ENCODE measurements at places on chromosomes 6 and 20. TPM values are rescaled to one million over a fixed set of nuclear protein-coding genes. Genes with fewer than 3 reads are reported as not detected.

The SPINT4 gene
- not detected for total RNA-seq

The CRISP3 gene
- total RNA-seq: not detected

DNA sequence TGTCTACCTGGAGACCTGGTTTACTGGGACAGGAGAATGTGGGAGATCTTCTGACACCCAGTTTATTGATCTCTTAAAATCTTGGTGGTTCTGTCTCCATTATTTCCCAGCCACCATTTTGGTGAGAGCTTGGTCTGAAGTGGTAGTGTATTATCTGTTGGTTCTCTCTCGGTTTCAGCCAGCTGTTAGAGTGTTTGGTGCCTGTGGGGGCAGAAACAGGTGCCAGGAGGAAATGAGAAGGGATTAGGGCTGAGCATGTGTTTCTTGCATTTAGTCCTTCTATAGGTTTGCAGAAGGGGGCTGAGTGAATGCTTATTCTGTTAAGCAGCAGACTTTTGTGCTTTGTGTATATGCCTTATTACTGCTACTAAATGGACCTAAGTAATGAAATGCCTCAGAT is 9.6 kb downstream of the JARID2 start:
- H3K4me1 ChIP-seq: peaks cover 58% of the 10 kb centered on the region
- no peaks in the 10 kb centered on the region for H3K36me3 ChIP-seq
- no peaks in the 10 kb centered on the region for H3K27me3 ChIP-seq
- DNase-seq: no peak

GRCh38 chr6:150048099-150048498 is 20.8 kb downstream of the ULBP3 start:
- DNase-seq: no peak
- H3K4me1 ChIP-seq: no peaks in the 10 kb centered on the region
- H3K27ac ChIP-seq: no peak overlapping the region
- peaks cover 8% of the 10 kb centered on the region for H3K27me3 ChIP-seq
- no peaks in the 10 kb centered on the region for H3K36me3 ChIP-seq
- H3K4me3 ChIP-seq: no peak overlapping the region
